ENCODE measurements at places on chromosomes 7 and 10.

DNA sequence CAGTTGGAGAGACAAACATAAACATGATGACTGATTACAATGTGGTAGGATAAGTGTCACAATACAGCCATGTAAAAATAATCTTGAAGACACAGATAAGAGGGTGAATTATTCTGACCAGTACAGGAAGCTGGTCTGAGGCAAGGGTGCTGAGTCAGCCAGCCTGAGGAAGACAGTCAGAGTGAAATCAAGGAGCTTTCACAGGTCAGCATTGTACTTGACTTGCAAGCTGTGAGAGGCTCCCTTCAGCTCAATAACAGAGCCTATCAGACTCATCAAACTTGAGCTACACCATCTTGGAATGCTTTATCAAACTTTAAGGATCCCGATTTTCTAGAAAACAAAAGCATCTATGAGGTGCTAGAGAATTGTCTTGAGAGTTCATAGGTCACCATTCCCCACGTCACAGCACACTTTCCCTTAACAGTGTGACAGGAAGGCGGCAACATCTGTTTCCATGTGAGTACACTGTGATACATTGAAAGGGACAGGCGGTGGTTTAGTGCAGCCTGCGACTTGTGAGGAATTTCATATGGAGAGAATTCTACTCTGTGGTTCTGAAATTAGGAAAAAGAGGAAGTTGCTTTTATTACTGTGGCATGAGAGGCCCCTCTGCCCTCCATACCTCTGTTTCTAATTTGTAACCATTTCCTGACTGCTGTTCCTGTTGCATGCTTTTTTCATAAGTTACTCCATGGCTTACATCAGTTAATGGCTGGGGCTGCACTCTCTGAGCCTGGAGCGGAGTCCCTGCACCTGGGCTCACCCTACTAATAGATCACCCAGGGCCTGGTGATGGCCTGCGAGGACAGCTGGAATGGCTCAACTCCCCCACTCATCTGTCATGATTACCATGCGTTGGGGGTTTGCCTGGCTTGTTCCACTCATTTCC is 417.1 kb downstream of the SUGCT start:
- DNase-seq, result no peak

DNA sequence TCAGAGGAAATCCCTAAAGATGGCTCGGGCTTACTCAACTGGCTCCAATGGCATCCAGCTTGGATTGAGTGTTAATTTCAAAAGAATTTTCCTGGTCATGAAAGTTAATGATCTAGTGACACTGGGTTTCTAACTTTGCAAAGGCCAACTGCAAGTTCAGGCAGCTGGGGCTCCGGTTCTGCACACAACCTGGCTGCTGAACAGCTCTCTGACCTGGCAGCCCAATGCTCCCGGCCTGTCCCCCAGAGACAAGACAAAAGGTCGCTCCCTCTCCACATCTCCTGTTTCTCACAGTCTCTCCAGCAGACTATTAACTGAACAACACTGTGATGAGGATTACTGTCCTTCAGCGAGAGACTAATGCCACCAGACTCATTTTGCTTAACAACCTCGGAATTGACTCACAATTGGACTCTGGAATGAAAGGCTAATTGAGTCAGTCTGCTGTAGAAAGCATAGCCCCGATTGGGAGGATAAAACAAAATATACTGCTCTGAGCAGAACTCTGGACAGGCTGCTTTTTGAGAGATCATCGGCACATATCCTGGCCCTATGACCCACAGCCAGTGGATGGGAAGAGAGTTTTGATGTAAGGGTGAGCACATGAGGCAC is 174.5 kb downstream of the GFRA1 start:
- no peak for DNase-seq

GRCh38 chr7:87310790-87311419 is 34.6 kb upstream of the CROT start:
- no peak for DNase-seq

- DNase-seq, result no peak
Observed at GRCh38 chr7:44183386-44183785, 5.9 kb downstream of the GCK start.

DNA sequence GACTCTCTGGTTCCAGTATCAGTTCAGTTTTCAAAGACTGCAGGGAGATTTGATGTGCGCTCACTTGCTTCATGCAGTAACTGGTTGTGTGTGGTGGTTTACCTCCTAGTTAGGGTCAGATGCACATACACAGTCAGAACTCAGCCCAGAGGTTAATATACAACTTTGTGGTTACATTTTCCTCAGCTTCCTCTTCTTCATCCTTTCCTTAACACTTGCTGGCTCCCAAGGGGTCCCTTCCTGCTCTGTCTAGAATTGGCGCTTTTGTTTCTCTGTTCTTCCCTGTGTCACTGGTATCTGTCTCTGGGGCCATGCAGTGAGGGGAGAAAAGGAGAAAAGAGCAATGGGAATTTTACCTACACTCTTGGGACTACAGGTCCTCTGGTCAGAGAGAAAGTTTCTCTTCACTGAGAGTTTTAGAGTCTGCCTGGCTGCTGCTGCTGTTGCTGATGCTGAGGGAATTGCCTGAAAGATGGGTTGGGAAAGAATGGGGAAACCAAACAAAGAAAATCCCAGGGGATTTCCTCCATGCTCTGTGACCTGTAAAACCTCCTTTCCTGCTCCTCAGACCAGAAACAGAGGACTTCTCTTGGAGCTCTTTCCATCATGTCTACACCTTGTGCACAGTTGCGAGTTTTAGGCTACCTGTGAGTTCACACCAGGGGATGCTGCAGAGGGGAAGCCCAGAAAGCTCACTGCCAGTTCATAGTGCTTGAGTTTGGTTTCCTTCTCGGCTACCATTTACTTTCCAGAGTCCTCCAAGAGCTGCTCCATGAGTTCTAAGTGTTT is 74.6 kb downstream of the WDFY4 start:
- no peak for DNase-seq

DNA sequence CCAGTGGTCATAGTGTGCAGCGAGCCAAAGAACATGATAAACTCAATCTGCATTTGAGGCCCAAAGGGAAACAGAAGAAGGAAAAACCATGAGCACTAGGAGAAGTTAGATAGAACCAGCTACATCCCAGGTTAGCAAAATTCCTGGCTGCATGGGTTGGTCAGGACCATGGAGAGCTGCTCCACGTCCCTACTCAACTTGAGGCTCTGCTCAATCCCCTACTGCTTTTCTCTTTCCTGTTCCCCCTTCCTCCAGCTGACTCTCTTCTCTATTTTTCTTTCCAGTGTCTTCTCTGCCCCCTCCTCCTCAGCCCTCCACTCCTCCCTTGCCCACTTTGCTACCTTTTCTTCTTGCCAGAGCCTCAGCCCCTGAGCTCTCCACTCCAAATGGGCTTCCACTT is 21.9 kb upstream of the VSIR start:
- no peak for DNase-seq

DNA sequence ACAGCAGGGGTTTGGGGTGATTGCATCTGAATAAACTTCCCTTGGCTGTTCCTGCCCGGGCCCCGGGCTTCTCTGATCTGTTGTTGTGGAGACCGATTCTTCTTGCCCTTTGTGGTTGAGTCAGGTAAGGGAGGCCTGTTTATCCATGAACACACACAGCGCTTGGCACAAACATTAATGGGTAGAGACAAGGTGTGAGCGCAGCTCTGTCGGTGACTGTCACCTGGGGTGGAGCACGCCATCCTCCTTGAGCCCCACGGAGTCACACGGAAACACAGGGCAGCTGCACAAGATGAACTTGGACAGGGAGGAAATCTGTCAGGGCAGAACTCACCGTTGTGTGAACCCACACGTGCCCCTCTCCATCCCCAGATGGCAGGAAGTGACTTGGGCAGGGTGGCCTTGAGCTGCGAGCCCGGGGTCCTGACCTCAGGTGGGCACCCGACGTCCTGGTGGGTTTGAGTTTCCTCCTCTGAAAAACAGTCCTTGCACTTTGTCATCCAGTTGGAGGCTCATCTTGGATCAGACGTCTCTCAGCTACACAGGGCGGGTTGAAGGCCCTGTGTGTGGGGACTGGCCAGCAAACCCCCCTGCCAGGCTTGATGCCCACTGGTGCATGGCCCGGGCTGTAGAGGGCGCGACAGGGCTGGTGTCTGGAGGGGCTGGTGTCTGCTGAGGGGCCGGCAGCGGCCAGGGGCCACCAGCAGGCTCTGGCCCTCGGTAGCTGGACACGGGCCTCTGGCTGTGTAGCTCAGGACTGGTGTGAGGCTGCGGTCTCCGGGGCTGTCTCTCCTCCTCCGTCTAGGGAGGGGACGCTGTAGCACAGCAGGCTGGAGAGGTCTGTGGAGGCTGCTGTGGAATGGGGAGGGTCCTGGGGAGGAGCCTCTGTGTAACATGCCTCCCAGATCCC is 24.2 kb upstream of the SHH start:
- no peak for DNase-seq

GRCh38 chr7:134785842-134786241 is 6.4 kb downstream of the CALD1 start:
- no peak for DNase-seq

DNA sequence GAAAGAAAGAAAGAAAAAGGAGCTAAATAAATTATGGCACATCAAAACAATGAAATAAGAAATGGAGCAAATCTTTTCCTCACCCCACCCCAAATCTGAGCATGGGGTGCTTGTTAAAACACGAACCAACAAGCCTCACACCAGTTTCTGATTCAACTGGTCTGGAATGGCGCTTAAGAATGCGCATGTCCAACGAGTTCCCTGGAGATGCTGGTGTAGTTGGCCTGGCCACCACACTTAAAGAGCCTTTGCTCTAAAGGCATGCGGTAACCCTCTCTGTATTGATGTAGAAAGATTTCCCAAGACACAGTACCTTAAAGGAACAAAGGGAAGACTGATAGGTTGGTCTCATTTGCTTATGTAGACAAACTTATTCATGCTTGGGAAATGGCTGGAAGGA is 49.1 kb upstream of the STEAP1B start:
- no peak for DNase-seq

- peak; percentile 13 for DNase-seq
Observed at GRCh38 chr7:77427996-77428603, 12.0 kb upstream of the GSAP start.

- DNase-seq, result no peak
Observed at GRCh38 chr7:56474271-56474670, 358.1 kb upstream of the NUPR2 start.

- no peak for DNase-seq
Observed at GRCh38 chr10:68103901-68104300, 5.4 kb upstream of the MYPN start.

DNA sequence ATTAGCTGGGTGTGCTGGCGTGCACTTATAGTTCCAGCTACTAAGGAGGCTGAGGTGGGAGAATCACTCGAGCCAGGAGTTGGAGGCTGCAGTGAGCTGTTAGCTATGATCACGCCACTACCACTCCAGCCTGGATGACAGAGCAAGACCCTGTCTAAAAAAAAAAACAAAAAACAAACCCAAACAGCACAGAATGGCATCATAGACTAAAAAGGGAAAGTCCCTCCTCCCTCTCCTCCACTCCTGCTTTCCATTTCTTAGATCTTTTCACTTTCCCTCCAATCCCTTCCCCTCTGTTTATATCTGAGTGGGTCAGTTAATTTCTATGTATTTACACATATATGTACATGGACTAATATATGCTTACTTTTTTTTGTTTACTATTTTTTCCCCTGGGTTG is 10.4 kb upstream of the PIP4K2A start:
- DNase-seq, result no peak

GRCh38 chr10:108631332-108631731 is 1292.0 kb downstream of the XPNPEP1 start:
- DNase-seq, result no peak

GRCh38 chr10:17212802-17213221 is 11.3 kb upstream of the TRDMT1 start:
- no peak for DNase-seq
